Ecto neural progenitor cell (in vitro differentiated cells): ENCODE measurements at places on chromosomes 13 and 19.

DNA sequence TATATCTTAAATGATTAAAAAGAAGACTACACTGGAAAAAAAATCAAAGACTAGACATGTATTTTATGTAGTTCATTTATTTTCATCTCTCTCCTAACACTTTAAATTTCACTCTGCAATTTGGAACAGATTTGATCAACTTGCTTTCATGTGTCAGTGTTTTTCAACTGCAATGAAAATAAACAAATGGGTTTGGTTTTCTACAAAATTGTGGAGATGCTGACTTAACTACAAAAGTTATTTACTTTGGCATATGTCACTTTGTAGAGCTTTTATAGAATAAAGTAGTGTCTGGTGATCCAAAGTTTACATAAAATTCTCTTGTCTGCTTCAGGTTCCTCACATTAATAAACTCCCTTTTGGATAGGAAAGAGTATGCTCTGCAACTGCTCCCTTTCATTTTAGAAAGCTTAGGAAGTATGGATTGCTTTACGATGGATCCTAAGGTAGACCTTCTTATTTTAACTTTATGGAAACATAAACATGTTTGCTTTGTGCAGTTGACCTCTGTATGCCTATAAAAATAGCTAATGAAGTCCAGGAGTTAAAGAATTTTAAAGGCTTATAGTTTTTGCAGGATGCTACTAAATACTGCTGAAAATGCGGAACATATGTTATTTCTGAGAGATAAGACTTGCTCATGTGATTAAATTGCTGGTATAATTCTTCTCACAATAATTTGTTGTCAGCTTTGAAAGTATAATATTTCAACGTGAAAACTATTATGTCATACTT is 815.9 kb downstream of the PCDH9 start:
- no peak for DNase-seq

DNA sequence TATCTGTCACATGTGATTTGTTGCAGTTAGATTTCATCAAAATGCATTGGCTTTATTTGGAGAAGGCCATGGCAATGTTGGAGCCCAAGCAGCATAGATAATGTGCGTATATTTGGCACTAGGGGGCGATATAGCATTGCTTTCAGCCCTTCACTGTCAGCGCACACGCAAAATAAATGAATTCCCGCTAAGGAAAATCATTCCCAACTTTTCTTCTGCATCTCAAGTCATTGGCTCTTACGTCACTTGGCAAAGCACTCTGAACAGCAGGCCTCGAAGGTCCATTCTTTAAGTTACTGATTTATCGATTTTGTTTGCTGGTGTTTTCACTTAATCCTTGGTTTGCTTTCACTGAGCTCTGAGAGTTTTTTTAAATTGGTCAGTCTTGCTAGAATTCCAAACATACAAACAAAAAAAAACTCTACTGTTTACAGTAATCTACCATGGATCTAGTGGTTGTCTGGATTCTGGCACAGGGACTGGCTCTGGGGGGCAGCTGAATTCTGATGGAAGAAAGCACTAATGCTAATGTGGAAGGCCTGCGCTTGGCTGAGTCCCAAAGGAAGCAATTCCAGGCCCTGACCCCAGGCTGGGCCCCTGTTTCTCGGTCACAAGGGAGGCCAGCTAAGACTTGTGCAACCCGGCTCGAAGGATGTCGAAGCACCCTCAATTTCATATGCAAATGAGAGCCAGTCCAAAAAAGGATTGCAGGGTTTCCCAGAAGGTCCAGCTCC is 97.7 kb upstream of the IPO5 start:
- peak; percentile 66 for DNase-seq

DNA sequence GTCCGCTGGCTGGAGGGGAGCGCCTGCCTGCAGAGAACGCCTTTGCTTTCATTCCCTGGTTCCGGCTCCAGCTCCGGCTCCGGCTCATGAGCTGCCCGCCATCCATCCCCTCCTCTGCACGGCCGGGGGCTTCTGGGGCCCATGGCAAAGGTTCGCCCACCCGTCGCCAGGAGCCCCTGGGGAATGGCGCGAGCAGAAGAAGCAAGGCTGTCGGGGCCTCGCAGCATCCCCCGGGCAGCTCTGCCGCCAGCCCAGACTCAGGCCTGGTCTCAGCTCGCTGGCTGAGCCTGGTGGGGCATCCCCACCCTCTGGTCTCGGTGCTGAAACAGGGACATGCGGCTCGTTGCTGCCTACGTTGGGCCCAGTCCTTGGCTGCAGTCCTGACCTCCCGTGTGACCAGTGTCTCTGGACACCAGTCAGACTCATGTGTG is 96.8 kb downstream of the KDM4B start:
- no peak for DNase-seq

DNA sequence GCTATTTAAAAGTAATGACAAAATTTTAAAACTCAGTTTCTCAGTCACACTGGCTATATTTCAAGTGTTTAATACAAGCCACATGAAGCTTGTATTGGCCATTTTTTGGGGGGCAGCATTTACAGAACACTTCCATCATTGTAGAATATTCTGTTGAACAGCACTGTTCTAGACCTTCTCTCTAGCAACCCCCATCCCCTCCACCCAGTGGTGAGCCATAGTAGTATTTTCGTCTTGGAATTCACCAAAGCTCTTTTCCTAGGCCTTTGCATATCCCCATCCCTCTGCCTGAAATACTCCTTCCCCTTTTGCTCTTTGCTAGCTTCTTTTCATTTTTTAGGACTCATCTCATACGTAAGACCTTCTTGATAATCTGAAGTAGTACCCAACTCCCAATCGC is 99.5 kb downstream of the ZC3H13 start:
- DNase-seq, result no peak

DNA sequence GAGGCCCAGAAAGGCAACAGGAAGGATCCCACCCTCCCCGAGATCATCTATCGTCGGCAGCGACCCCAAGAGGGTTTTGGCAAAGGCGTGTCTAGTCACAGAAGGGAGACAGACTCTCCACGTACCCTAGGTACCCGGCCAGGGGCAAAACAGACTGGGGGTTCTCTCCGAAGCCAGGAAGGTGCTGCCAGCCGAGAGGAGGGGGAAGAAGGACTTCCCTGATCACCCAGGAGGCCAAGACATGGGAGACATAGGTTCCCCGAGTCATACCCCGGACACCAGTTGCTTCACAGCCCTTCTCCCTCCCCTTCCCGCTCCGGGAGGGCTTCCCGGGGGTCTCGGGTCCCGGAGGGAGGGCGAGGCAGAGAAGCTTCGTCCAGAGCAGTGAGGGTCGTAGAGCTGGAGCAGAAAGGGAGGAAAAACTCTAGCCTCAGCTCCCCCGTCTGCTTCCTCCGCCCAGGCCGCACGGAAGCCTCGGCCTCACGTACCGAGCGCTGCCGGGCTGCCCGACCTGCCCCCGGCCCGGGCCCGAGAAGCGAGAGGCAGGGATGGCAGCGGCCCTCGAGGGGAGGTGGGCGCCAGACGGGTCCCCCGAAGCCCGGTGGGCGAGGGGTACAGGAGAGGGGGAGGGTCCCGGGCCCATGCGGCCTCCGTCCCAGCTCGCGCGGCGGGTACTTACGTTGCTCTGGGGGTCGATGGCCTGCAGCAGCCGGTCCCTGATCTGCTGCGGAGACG is 644 bp downstream of the MED26 start:
- DNase-seq, result peak; percentile 58

- no peak for DNase-seq
Measured at GRCh38 chr13:73090116-73090822, 31.5 kb downstream of the KLF5 start.

DNA sequence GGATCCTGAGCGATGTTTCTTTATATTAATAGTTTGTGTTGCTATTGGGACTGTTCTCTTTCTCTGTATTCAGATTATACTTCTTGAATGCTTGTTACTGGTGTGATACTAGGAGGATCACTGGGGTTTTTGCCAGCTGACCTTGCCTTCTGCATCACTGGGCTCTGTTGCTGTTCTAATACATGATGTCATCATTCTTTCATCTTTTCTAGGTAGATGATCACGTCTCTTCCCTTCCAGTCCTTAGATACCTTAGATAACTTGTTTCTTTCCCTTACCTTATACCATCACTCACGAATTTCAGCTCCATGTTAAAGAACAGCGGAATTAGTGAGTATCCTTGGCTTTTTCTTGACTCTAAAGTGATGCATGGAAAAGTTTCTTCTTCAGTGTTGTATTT is at the start of gene OR10H3:
Gene OR10H3, plus strand, starts transcription at position 264 of the 400 bp plus-strand sequence. CDS start 3,408 bp downstream, outside the sequence.
- no peak for DNase-seq

- no peak for DNase-seq
Measured at GRCh38 chr13:37648609-37649008, 50.0 kb upstream of the POSTN start.

DNA sequence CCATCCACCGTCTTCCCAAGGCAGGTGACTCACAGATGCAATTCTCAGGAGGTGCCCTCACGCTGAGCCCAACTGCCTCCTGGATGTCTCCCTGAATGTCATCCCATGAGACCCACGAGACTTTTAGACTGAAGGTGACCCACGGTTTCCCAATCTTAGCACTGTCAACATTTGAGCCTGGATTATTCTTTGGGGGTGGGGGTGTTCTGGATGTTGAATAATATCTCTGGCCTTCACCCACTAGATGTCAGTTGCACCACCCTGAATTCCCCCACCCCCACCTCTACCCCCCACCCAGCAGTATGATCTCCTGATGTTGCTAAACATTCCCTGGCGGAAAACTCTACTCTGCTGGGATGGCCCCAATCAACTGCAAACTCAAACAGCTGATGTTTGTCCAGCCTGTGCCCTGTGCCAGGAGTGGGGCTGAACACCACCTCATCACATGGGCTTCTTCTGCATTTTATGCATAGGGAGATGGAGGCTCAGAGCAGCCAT is 2.2 kb upstream of the CYP4F22 start:
- DNase-seq, result no peak

DNA sequence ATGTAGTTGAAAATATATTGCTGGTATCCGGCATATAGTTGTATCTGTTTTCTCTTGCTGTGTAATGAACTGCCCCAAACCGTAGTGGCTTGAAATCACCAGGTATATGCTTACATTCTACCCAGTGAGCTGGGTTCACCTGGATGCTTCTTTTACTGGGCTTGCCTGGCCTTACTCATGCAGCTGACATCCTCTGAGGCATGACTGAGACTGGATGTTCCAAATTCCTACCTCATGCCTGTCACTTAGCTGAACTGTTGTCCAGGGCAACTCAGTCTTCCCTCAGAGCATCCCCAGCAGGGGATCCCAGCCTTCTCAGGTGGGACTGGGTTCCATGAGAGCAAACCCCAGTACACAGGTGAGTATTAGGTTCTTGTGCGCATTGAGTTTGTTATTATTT is 66.8 kb downstream of the IFT88 start:
- no peak for DNase-seq

- DNase-seq, result peak; percentile 41
Measured at GRCh38 chr13:113120300-113121182, 2.1 kb upstream of the F10 start.

DNA sequence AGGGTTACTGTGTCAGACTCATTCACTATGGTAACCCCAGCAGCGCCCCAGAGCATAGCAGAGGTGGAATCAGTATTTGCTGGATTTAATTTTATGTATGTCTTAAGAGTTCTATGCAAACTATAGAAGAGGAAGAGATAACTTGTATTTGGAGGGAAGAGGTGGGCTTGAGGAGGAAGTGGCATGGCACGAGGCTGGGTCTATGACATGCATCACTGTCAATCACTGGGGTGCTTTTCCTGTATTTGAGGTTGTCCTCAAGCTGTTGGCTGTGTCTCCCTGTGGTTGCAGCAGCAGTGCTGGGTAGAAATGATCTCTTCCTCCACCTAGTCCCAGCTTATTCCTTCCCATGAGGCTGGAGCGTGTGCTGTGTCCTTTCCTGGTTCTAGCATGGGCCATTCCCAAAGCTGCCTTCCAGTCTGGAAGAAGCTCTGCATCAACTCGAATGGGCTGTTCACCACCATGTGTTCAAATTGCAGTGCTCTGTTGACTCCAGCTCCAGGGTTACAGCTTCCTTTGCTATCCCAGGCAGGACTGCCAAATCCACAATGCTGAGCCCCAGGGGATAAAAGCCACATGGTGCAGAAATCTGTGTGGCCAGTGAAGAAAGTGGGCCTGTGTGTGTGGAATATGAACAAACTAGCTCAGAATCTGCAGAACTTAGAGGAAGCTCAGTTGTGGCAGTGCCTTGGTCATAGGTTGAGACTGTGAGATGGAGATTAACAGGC is 73.1 kb upstream of the MTIF3 start:
- no peak for DNase-seq

- no peak for DNase-seq
Measured at GRCh38 chr19:2045501-2046045, 5.5 kb downstream of the MKNK2 start.

DNA sequence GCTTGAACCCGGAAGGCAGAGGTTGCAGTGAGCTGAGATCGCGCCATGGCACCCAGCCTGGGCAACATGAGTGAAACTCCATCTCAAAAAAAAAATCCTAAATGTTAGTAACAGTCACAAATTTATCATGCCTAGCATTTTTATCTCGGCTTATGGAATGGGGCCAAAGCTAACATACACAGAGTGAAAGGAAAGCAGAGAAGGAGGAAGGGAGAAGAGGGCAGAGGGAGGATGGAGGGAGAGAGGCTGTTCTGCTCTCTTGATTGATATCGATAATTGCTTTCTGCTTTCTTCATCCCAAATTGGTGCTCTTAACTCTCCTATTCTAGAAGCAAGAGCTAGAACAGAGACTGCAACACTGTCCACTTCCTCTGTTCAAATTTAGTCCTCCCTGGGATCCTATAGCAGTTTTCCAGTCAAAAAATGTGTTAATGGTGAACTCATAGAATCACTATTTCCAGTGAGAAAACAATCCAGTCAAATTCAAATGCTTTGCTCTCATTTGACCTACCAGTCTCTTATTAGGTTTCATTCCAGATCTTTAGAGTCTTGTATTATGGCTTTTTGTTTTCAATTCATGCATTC is 15.8 kb upstream of the TUBGCP3 start:
- DNase-seq, result no peak

DNA sequence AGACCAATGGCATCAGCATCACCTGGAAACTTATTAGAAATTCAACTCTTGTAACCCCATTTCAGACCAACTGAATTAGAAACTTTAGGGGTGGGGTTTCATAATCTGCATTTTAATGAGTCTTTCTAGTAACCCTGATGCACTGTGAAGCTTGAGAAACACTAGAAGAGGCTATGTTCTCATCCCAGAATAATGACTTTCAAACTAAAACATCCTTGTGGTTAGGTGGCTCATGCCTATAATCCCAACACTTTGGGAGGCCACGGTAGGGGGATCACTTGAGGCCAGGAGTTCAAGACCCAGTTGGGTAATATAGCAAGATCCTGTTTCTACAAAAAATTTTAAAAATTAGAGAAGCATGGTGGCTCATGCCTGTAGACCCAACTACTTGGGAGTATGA is 402.4 kb downstream of the DLEU7 start:
- DNase-seq, result no peak

DNA sequence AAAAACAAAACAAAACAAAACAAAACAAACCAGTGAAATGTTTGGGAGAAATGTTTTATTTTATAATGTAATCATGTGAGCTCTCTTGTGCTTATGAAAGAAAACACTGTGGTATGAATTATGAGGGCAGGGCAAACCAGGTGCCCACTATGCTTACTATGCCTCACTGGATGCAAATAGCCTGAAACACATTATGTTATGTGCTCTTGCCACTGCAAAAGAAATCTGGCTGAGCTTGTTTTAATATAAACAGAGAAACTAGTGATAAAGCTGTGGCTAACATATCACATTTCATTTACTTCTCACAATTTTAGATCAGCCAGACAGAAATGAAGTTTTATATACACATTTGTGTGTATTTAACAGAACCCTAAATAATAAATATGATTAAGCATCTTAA is 8.7 kb upstream of the NBEA start:
- DNase-seq, result no peak
